ENCODE measurements at places on chromosomes 13 and 19.

DNA sequence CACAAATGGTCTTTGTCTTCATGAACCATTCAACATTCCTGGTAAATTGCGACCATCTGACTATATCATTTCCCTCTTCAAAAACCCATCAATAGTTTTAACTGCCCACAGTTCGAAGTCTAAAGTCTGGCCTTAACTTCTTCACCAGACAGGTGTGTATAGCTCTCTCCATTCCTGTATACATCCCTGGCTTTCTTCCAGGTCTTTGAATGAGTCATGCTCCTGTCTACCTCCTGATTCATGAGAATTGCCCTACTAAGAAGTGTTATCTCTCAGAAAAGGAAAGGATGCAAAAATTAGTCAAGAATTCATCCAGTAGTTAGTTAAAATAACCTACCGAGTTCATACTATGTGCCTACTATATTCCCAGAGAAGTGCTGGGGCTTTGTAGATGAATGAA lies 225.0 kb downstream of the TBC1D4 start:
- no peak for DNase-seq

DNA sequence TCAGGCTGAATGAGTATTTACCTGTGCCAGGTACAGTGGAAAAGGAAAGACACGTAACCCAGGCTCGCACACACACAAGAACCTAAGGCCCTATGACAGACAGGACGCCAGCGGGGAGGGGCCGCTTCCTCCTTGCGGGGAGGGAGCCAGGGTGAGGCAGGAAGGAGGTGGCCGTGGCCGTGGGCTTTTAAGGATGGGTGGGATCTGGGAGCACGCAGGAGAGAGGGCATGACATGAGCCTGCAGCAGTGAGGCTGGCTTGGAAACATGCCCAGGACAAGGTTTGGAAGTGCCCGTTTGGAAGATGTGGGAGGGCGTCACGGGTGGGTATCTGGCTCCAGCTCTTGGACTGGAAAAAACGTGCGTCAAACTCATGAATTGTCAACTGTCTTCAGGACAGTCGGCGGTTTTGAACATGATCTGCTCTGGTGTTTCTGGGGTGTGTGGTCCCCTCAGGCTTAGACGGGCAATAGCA lies 20.1 kb downstream of the SH3GL1 start:
- no peak for DNase-seq

DNA sequence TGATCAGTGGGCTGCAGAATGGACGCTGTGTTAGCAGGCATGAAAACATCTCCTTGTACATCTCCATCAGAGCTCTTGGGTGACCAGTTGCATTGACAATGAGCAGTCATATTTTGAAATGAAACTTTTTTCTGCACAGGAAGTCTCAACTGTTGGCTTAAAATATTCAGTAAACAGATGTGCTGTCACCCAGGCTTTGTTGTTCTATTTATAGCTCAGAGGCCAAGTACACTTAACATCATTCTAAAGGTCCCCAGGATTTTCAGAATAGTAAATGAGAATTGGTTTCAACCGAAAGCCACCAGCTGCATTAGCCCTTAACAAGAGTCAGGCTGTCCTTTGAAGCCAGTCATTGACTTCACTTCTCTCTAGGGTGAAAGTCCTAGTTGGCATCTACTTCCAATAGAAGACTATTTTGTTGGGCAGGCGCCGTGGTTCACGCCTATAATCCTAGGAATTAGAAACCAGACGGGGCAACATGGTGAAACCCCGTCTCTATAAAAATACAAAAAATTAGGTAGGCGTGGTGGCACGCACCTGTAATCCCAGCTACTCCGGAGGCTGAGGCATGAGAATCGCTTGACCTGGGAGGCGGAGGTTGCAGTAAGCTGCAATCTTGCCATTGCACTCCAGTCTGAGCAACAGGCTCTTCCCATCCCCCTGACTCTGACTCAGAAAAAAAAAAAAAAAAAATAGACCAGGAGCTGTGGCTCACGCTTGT lies 7.9 kb upstream of the PDE4A start:
- no peak for DNase-seq

GRCh38 chr13:43150369-43151207 lies 127.2 kb downstream of the DNAJC15 start:
- DNase-seq = no peak

DNA sequence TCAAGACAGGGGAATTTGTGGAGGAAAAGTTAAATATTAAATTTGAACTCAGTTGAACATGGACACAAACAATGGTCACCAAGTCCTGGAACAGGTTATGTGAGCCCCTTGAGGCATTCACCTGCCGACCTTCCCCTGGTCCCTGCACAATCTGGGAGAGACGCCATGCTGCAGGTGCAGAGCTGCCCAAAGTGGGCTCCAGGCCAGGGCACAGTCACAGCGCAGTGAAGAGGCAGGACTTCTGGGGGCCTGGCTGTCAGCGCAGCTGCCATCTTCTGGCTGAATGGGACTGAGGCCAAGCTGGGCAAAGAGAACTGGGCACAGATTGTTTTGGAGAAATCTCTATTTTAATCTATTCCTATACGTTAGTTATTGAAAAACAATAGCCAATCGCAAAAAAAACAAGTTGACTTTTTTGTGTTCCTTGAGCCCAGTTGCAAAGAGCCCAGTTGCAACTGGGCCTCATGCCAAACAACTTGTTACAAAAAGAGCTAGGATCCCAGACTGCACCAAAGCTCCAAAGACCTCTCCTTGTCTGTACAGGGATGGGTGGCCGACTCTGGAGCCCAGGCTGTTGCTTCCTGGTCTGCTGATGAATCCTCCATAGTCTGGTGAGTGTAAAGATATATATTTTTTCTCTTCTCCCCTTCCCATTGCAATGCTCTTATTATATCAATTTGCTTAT lies 1.2 kb upstream of the ZNF626 start:
- no peak for DNase-seq

- no peak for DNase-seq
Measured at GRCh38 chr13:102678339-102679107, 16.3 kb downstream of the METTL21C start.

- DNase-seq = no peak
Measured at GRCh38 chr19:35178701-35179100, 24.2 kb downstream of the FXYD5 start.

DNA sequence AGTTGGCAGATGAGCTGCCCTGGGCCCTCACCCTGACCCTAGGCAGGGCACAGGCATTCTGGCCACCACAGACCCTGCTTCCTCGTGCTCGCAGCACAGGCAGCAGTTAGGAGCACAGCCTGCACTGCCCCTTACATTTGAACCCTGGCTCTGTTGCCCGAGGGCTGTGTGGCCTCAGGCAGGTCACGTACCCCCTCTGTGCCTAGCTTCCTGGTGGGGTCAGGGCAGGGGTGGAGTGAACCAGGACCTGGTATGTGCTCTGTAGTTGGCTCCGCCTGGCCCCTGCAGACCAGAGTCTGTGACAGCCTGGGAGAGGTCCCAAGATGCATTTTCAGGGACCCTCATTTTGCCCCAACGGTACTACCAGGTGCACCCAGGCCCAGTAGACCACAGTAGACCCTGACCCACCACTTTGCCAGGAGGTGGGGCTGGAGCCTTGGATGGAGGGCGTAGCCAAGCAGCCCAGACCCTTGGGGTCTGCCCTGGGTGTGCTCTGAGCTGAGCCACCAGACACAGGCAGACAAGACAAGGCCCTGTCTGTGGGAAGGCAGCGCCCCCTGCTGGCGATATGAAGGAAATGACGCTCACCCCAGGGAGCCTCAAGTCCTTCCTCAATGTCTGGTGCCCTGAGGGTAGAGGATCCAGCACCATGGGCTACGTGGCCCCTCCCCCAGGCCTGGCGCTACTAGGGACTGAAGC lies 9.1 kb downstream of the LYL1 start:
- no peak for DNase-seq

- DNase-seq = no peak
Measured at GRCh38 chr19:15237759-15238638, 5.8 kb upstream of the EPHX3 start.
